Effector memory CD4-positive, alpha-beta T cell (primary cell): ENCODE measurements at places on chromosomes 3 and 15.

DNA sequence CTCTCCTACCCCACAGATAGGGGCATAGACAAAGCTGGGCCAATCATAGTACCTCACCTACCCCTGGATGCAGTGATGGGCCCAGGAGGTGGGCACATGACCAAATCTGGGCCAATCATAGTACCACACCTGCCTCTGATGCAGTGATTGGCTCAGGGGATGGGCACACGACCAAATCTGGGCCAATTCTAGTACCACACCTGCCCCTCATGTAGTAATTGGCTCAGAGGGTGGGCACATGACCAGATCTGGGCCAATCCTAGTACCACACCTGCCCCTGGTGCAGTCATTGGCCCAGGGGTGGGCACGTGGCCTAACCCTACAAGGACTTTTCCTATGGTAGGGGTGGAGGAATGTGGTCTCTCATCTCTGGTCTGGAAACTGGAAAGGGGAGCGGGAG, 56.9 kb upstream of the MEF2A start:
- H3K27ac ChIP-seq: no peak overlapping the region
- no peak overlapping the region for H3K4me3 ChIP-seq
- DNase-seq: no peak
- no peaks in the 10 kb centered on the region for H3K36me3 ChIP-seq
- H3K4me1 ChIP-seq: no peaks in the 10 kb centered on the region
- no peaks in the 10 kb centered on the region for H3K27me3 ChIP-seq

DNA sequence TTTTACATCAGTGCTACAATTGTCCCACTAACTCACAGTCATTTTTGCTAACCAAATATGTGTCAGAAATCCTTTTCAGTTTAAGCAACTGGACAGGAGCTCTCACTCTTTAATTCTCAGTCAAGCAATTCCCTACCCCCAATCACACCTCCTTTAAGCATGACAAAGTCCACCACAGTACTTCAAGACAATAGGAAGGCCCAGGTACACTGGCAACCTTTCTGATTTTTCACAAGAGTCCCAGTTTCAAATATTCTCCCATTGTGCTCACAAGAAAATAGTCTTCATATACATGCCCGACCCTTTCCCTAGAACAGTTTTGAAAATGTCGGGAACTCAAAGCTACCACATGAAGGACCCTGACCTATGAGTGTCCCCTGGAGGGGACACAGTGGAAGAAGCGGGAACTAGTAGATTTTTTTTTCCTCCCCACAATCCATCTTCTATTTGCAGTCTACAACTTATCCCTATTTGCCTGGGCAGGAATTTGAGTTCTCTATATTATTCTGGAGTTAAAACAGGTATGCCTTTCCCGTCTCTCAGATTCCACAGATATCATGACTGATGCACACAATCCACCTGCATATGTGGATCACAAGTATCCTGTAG, 413.5 kb downstream of the TIGIT start:
- H3K4me3 ChIP-seq: no peak overlapping the region
- H3K36me3 ChIP-seq: no peaks in the 10 kb centered on the region
- DNase-seq: no peak
- no peak overlapping the region for H3K27ac ChIP-seq

DNA sequence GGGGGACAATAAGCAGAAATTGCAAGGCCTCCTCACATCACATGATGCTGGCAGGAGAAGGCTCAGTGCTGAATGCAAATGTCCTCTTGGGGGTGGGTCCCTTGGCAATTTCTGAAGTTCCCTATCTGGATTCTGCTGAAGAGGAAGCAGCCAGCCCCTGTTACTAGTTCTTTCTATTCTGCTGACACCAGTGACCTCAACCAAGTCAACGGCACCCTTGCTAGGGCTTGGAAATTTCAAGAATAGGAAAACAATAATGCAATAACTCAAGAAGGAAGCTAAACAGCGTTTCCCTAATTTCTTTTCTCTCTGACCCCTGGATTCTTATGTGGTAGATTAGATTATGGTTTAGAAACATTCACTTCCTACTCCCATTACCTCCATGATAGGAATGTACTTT, 46.2 kb upstream of the FOXP1 start:
- H3K27me3 ChIP-seq: no peaks in the 10 kb centered on the region
- no peak overlapping the region for H3K27ac ChIP-seq
- DNase-seq: no peak
- no peaks in the 10 kb centered on the region for H3K4me1 ChIP-seq
- no peak overlapping the region for H3K4me3 ChIP-seq

- no peaks in the 10 kb centered on the region for H3K4me1 ChIP-seq
- DNase-seq: no peak
- no peak overlapping the region for H3K4me3 ChIP-seq
- H3K27ac ChIP-seq: no peak overlapping the region
Measured at GRCh38 chr15:39034816-39035215, 470.2 kb upstream of the RASGRP1 start.

- H3K27me3 ChIP-seq: no peaks in the 10 kb centered on the region
- H3K4me3 ChIP-seq: no peak overlapping the region
- no peak overlapping the region for H3K27ac ChIP-seq
- DNase-seq: no peak
- H3K36me3 ChIP-seq: no peaks in the 10 kb centered on the region
Measured at GRCh38 chr3:104526901-104527401, 839.8 kb upstream of the ALCAM start.
